ENCODE measurements at places on chromosomes 2 and 18.

DNA sequence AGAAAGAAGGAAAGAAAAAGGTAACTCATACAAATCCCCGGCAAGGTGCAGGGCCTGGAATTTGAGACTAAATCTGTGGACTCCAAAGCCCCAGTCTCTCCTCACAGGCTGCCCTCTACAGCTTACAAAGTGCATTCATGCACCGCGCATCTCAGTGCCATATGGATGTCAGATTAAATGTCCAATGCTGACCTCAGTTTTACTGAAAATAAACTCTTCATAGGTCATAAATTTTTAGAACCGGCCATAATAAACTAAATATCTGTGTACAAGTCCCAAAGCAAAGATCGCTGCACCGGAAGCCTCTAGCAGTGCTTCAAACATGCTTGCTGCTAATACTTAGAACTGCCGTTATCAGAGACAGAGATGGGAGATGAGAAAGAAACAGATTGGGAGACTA, 17.7 kb downstream of the ST6GAL2 start:
- no peak for DNase-seq

DNA sequence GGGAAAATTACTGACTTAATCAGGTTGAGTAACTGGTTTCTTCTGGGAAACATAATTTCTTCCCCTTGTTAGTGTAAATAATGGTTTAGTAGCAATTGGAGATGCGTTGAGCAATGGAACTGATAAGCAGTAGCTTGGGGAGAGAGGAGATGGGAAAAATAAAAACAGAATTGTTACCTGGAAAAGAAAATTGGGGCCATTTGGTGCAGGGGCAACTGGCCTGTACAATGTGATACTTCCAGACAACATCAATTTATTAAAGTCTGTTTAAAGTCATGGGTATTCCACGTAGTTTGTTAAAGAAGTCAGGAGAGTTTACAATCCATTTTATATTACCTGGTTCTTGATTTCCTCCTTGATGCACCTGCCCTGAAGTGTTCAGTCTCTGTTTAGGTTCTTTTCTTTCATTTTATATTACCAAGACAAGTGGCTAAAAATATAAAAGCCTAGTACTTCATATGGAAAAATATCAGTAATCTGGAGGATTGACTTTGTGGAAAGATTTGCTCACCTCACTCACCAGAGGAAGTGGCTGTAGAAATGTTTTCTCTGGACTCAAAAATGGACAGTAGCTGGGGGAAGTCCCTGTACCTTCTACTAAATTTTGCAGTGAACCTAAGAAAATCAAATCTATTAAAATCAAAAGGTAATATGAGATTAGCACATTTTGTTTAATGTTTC, 161.0 kb downstream of the DDX1 start:
- DNase-seq: no peak

GRCh38 chr2:148903979-148904378, 29.0 kb downstream of the KIF5C start:
- no peak for DNase-seq

DNA sequence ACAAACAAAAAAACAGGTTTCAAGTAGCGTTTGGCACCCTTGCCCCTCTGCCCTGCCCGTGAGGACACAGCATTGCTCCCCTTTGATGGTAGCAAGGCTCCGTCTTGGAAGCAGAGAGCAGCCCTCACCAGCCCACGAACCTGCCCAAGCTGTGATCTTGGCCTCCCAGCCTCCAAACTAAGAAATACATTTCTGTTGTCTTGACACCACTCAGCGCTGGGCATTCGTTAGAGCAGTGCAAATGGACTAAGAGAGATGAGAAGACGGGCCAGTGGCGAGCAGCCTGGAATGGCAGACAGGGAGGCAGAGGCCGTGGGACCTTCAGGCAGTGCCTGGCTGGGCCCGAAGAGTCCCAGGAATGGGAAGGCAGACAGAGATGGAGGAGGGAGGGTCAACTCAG, 109.8 kb downstream of the SH3BP4 start:
- no peak for DNase-seq

DNA sequence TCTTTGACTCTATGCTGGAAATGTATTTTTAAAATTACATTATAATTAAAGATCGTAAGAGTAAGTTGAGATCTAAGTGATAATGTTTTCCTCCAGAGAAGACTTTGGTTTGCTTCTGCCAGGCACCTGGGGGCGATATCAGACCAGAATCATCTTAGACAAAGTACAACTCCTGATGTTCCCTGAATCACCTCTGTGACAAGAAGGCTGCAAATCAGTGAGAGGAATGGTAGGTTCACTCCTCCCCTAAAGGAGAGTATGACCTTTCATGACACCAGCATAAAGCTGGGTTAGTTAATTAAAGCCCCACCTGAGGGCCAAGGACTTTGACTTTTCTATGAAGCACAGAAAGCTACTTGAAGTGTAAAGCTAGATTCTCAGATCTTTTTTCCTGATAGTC, 114.4 kb upstream of the DTNA start:
- DNase-seq: no peak

DNA sequence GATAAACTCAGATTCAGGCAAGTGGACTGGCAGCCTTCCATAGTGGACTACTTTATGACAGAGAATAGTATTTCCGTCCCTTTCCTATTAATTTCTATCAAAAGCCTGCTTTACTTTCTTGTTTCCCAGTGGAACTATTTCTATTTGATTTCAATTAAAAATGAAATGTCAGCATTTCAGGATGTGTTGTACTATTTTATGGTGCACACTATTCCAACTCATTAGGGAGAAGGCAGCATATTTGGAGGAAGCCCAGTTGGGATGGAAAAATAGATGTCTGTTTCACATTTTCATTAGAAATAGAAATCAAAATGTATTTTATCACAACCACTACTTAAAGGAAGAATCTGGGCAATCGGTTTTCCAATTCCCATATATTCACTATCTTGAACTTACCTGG, 37.9 kb upstream of the TCF4 start:
- no peak for DNase-seq

GRCh38 chr18:33694593-33694992, 116.6 kb downstream of the ASXL3 start:
- no peak for DNase-seq

- DNase-seq: no peak
Measured at GRCh38 chr18:7025194-7025593, 92.4 kb downstream of the LAMA1 start.

DNA sequence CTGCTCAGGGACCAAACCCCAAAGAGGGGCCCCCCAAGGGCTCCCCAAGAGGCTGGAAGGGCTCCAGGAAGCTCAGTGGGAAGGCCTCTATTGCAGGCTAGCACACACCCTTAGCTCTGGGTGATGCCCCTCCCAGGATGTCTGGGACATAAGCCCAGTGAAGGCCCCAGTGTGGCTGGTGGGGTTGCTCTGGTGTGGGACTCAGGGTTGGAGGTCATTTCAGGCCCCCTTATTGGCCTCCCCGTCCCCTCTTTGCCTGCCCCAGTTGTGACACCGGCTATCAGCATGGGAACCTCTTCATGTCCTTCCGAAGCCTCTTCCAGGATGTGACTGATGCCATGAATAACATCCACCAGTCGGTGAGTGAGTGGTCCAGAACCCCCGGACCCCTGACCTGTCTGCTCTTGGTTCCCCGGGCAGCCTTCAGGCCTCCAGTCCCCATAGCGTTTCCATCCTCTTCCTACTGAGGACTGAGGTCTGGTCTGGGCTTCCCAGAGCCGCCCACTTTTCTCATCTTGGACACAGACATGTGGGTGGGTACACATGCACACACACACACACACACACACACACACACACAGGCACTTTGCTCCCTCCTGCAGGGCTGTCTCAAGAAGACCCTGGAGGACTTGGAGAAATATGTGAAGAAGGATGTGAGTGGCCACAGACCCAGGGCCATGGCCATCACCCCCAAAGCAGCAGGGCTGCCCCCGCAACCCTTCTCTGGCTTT, 2.2 kb downstream of the NT5DC4 start:
- DNase-seq: no peak

- peak; percentile 42 for DNase-seq
Measured at GRCh38 chr2:234368861-234369261, 128.0 kb downstream of the ARL4C start.

GRCh38 chr2:162211732-162212131, 31.5 kb downstream of the FAP start:
- no peak for DNase-seq

- no peak for DNase-seq
Measured at GRCh38 chr18:68461481-68462018, 253.4 kb downstream of the TMX3 start.

GRCh38 chr2:181818840-181819239, 72.7 kb upstream of the ITPRID2 start:
- no peak for DNase-seq

- no peak for DNase-seq
Measured at GRCh38 chr18:35803551-35803950, 168.9 kb upstream of the RMP24 start.

GRCh38 chr18:12837747-12838146, 46.3 kb downstream of the PTPN2 start:
- DNase-seq: no peak

Measured in activated naive CD4-positive, alpha-beta T cell treated with anti-CD3 and anti-CD28 coated beads, Interleukin-2, amount 50 U/mL, for 16 hours (primary cell).